Astrocyte (in vitro differentiated cells and primary cell): ENCODE measurements at places on chromosomes 16 and 17.

GRCh38 chr17:8038954-8039610, at the start of gene ALOX15B:
Gene ALOX15B (plus strand): TSS chr17:8039059. CDS start chr17:8039156, 97 bp downstream.
- no peak for DNase-seq
- H3K36me3 ChIP-seq, result no peaks in the 10 kb centered on the region
- peaks cover 20% of the 10 kb centered on the region for H3K27me3 ChIP-seq
- no peak within 1 kb of the TSS for H3K4me3 ChIP-seq

DNA sequence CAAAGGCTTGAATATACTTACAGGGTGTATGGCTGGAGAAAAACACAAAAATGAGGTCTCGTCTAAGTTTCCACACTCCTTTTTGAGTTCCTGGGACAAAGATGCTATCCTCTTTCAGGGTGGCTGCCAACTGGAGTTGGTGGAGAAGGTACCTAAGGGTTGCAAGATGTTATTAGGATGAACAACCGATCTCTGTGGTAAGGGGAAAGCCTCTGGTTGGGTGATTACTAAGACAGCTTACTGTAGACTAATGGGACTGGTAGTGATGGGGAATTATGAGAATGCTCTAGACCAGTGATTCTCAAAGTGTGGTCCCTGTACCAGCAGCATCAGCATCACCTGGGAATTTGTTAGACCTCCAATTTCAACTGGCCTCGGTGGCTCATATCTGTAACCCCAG, 6.0 kb downstream of the ADAT1 start:
- no peaks in the 10 kb centered on the region for H3K27me3 ChIP-seq
- peaks cover 2% of the 10 kb centered on the region for H3K4me1 ChIP-seq
- no peak overlapping the region for H3K4me3 ChIP-seq
- no peak overlapping the region for H3K27ac ChIP-seq
- H3K36me3 ChIP-seq, result peaks cover 39% of the 10 kb centered on the region
- DNase-seq, result no peak

DNA sequence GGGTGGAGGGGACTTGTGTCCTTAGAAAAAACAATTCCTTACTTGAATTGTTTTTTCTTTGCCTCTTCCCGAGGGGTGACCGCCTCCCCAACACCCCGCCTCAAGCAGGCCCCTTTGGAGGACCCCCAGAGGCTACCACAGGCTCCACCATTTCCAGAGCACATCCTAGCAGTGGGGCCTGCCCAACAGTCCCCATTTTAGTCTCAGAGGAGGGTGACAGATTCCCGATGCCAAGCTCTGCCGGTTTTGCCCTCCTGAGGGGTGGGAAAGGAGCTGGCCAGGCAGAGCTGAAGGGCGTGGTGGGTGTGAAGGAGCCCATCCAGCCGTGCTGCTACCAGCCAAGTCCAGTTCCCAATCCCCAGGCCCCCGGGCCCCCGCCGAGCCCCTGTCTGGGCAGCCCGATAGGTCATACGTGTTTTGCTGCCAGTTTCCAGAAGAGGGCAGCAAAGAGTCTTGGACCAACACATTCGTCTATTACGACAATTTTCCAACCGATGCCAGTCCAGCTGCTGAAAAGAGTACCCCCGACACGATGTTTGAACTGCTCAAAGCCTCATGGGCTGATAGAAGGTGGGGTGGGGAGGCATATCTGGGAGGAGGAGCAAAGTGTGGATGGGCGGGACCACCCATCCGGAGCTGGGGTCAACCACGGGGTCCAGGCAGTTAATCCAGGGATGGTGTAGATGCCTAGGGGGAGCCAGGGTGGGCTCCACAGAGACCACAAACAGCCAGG, 18.8 kb upstream of the GAA start:
- H3K4me1 ChIP-seq, result no peaks in the 10 kb centered on the region

DNA sequence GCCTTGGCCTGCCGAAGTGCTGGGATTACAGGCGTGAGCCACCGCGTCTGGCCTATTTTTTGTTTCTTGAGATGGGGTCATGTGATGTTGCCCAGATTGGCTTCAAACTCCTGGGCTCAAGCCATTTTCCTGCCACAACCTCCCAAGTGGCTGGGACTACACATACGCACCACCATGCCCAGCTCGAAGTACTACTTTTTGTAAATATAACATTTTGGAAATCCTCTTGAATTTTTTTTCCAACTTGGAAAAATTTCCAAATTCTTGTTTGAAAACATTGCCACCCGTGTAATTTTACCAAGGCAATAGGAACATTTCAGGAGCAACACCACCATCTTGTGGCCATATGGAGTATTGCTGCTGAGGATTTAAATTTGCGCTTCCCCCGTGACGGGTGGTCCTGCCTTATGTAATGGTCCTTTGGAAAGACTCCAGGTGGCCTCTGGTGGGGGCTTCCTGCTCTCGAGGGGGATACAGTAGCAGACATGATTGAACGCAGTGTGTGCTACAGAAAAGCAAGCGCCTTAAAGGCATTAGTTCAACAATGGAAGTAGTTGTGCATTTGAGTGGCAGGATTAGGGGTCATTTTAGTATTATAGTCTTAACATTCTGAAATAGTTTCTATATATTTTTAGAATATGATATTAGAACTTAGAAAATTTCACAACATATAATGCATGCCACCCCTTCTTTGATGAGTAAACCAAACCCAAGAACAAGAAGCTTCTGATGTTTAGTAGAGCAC, 8.0 kb downstream of the FLYWCH1 start:
- H3K36me3 ChIP-seq, result peaks cover 9% of the 10 kb centered on the region
- no peaks in the 10 kb centered on the region for H3K27me3 ChIP-seq
- no peak overlapping the region for H3K4me3 ChIP-seq
- peak; percentile 34 for DNase-seq
- H3K27ac ChIP-seq, result no peak overlapping the region

DNA sequence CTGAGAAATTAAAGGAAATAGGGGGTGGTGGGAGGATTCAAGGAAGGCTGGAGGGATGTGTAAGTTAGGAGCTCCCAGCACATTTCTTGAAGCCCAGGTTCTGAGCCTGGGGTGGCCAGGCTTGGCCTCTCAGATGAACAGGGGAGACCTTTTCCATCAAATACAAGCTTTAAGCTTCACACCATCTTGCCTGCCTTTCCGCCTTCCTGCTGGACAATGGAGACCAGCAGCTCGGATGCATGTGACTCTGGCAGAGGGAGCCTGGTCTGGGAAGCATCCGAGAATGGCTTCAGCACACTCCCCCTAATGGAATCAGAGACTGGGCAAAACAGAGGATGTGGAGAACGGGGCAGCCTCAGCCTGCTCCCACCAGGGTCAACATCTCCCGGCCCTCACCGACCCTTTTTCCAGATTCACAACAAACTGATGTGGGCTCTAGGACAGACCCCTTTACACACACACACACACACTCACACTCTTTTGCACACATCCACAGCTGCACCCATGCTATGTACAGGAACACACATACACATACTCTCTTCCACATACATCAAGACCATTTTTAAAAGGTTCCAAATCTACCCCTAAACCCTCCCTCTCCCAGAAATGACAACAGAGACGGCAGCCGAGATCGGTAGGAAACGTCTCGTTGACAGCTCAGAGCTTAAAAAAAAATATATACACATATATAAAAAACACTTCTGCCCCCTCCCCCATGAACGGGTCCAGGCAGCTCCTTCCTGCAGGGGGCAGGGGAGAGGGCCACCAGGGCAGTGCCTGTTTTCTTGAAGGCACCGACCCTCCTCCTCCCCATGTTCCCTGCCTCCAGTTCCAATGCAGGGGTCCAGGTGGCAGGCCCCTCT, 6.5 kb upstream of the ATXN7L3 start:
- no peak for DNase-seq
- H3K4me3 ChIP-seq, result no peak overlapping the region
- no peak overlapping the region for H3K27ac ChIP-seq
- H3K27me3 ChIP-seq, result no peaks in the 10 kb centered on the region
